ENCODE measurements at places on chromosomes 1 and 21.

GRCh38 chr1:241895013-241895412 is 47.0 kb downstream of the EXO1 start:
- no peak for DNase-seq

- DNase-seq = no peak
Observed at GRCh38 chr1:87702455-87702854, 373.8 kb downstream of the LMO4 start.

DNA sequence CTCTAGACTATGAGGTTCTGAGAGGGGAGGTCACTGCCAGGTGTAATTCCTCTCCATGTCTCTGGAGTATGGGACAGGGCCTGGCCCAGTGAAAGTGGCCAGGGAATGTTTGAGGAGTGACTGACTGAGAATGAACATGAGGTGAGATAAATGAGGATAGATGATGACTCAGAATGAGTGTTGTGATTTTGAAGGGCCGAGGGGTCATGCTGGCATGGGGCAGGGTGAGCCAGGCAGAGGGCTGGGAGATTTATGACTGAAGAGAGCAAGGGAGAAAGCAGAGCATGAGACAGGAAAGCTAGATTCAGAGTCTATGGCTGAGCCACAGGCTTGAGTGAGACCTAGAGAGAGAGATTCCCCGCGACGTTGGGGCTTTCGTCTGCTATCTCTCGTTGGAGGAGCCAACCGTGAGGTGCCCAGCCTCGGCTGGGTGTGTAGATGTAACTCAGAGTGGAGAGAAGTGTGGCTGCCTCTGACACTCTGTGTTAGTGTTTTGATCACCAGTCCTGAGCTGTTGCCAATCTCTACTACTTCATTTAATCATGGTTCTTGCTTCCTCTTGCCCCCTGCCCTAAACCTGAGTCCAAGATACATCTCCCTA is 50.1 kb downstream of the FOXD2 start:
- no peak for DNase-seq

DNA sequence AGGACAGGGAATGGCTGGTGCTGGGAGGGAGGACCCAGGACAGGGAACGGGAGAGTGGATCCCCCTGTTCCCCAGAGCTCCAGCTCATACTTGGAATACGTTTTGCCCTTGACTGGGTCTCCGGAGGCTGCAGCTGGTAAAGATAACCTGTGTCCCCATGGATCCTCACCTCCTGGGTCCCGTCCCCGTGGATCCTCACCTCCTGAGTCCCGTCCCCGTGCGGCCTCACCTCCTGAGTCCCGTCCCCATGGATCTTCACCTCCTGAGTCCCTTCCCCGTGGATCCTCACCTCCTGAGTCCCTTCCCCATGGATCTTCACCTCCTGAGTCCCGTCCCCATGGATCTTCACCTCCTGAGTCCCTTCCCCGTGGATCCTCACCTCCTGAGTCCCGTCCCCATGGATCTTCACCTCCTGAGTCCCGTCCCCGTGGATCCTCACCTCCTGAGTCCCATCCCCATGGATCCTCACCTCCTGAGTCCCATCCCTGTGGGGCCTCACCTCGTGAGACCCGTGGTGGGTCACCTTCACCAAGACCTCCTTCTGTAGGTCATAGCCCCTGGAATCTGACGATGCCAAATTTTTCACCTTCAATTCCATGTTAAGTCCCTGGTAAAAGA is 61.4 kb downstream of the SCCPDH start:
- DNase-seq = no peak

DNA sequence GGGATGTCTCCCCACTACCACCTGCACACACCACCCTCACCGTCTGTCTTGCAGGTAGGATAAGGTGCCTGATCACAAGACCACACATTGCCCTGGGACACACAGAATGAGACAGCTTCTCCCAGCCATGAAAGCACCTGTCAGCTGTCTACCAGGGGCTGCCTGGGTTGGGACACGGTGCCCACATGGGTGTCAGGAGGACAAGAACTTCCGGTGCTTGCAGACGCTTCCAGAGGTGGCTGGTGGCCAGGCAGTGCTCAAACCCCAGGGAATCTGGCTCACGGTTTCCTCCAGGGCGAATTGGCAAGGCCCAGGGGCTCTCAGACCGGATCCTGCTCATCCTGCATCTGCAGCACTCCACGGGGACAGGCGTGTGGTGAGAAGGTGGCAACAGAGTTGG is 182.6 kb upstream of the ARHGEF16 start:
- DNase-seq = no peak

DNA sequence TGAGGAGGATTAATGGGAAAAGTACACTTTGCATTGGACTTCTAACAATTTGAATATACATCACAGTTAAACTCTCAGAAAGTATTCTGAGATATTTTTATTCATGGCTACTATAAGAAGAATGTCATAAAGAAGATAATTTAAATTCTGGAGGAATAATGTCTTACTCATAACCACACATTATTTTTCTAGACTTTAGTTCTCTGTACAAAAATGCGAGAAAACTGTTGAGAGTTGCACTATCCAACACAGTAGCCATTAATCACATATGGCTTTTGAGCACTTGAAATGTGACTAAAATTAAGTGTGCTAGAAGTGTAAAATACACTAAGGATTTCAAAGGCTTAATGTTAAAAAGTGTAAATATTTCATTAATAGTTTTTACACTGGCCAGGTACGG is 53.8 kb downstream of the CRB1 start:
- DNase-seq = no peak

DNA sequence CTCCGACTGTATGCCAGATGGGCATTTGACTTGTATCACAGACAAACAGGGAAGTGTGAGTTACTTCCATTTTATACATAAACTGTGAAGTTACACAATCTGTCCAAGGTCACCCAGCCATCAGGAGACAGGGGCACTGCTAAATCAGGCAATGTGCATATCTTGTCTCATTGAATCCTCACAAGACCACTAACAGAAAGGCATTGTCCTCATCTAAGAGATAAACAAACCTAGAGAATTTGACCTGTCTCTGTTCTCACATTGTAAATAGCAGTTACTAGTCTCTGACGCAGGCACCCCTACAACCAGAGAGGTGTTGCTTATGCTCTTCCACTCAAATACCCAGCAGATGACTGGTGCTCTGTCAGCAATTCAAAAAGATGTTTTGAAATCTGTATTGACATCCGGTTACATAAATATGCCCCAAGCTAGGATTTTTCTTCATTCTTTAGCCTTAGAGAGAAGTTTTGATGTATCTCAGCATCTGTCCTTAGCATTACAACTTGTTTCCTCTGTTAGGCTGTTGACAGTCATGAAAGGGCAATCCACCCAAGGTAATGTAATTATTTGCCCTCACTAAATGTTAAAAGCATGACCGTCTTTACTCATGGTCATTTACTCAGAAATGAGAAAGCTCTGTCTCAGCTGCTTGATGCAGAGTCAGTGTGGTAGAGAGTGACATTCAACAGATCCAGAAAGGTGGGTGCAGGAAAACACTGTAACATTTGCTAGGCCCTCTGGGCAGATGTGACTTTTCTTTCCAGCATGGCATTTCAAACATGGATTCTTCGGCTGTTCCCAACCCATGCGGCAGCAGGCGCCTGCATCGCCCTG is 51.9 kb upstream of the ZNF326 start:
- no peak for DNase-seq

DNA sequence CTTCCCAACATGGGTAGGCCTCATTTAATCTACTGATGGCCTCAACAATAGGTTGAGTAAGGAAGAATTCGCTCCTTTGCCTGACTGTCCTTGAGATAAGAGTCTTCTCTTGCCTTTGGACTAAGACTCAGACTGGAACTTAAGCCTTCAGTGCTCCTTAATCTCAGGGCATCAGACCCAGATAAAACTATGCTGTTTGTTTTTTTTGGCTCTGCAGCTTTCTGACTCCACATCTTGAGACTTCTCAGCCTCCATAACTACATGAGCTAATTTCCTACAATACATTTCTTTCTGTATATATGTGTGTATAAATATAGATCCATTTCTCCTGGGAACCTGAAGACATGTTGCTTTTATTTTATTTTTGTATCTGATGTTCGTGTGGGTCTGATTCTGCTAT is 1470.7 kb upstream of the PRMT6 start:
- no peak for DNase-seq

DNA sequence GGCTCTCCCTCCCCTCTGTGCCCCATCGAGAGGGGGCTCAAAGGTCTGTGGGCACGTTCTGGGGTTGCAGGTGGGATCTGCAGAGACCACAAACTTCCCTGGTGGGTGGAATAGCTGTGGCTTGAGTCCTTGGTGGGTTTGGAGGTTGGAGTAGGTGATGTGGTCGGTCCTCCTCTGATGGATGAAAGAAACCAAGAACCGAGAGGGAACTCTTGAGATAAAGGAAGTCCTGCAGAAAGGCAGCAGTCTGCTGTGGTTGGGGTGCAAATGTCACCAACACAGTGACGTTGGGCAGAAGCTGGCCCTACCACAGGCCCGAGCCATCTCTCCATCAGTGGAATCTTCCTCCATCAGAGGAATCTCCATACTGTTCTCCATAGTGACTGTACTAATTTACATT is 171.8 kb downstream of the FCRL5 start:
- no peak for DNase-seq

- no peak for DNase-seq
Observed at GRCh38 chr1:95309031-95309471, 75.0 kb downstream of the RWDD3 start.

GRCh38 chr21:38289705-38290485 is 33.1 kb downstream of the KCNJ15 start:
- no peak for DNase-seq

GRCh38 chr21:27206368-27206982 is 239.6 kb upstream of the ADAMTS5 start:
- DNase-seq = no peak

DNA sequence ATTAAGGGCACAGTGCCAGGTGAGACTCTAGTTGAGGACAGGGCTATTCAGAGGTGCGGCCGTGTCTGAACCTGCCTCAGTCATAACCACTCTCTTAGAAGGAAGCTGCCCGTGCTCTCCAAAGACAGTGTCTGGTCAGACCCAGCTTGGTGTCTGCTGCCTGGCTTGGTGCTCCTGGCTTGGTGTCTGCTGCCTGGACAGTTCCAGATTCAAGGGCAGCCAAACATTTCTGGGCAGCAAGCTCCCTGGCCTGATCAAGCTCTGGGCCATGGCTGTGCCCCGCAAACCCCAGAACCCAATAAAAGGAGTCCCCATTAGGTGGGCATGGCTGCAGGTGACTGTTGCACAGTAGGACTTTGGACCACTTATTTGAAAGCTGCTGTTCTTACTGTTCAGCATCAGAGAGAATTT is 27.7 kb downstream of the NEK2 start:
- DNase-seq = no peak

- no peak for DNase-seq
Observed at GRCh38 chr1:15201849-15202551, 45.0 kb upstream of the FHAD1 start.

DNA sequence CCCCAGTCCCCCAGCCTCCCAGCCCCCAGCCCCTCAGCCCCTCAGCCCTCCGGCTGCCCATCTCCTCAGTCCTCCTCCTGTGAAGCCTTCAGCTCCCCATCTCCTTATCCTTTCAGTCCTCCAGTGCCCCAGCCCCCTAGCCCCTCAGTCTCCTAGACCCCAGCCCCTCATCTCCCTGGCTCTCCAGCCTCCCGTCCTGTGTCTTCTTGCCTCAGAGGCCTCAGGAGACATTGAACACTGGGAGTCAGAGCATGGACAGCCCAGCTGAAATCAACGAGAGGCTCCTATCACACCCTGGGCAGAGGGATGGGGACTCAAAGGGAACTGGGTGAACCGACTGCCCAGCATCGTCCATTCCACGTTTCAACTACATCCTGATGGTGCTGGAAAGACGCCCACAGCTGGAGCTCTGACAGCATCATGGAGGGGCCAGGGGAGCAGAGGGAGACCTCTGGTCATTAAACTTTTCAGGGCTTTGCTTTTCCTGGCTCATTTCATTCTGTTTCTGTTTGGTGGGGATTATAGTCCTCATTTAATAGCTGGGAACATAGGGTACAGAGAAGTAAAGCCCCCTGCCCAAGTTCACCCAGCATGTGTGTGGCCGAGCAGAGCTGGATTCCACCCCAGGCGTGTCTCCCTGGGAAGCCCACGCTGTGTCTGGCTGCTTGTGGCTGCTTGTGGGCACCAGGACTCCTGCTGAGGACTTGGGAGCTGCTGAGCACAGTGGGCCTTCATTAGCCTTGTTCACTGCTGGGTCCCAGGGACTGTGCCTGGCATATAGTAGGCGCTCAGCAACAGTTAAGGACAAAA is 396.7 kb downstream of the PTPRU start:
- no peak for DNase-seq

DNA sequence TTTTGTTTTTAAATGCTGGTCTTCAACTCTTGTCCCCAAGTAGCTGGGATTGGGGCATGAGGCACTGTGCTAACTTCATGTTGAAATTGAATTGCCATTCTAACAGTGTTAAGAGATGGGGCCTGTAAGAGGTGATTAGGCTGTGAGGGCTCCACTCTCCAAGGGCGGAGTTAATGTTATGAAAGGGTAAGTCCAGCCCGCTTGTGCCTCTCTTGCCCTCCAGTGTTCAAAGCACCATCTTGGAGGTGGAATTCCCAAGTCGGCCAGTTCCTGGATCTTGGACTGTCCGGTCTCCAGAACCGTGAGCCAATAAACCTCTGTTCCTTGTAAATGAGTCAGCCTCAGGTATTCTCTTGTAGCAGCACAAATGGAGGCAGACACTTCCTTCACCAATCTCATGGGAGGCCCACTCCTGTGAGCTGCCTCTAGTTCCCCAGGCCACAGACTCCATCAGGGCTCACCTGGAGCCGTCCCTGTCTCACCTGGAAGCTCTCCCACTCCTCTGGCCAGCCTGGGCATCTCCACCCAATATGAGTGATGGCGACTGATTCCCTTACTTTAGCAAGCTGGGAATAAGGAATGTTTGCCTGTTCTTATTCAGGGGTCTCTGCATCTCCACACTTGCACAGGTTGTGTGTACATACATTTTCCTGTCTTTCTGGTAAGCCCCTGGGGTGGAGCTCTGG is 15.5 kb downstream of the IBA57 start:
- DNase-seq = no peak

DNA sequence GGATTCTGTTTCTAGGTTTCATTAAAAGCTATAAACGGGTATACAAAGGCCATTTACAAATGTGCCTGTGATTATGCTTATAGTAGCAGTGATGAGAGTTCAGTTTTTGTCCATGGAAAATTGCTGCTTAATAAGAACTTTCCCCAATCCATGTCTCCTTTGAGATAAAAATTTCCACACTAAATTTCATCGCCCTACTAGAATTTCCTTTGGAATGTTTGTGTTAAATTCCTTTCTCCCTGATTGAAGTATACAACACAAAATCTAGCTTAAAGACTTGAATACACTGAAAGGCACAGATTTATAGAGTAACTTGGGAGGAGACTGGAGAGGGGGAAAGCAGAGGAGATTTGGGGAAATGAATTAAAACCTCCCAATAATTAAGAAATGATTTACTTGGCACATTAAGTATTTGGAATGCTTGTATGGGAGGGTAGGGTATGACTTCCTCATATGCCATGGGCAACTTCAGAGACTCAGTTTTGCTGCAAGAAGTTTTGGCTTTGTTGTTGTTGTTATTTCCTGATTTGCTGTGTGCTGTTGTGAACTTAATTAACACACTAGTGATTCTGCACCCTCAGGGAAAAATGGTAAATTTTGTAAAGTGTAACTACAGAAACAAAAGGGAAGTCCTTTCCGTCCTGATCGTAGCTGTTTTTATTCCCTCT is 157.6 kb upstream of the LMO4 start:
- DNase-seq = no peak

- DNase-seq = no peak
Observed at GRCh38 chr1:5949085-5949760, 43.0 kb downstream of the NPHP4 start.

Data from NCI-H2081 treated with DMSO at 0.1 percent for 48 hours (cell line).